Stimulated activated CD4-positive, alpha-beta T cell treated with anti-CD3 and anti-CD28 coated beads, TNF-alpha, amount 100 ng/mL, for 1 hour (primary cell): ENCODE measurements at places on chromosomes 12 and 14.

DNA sequence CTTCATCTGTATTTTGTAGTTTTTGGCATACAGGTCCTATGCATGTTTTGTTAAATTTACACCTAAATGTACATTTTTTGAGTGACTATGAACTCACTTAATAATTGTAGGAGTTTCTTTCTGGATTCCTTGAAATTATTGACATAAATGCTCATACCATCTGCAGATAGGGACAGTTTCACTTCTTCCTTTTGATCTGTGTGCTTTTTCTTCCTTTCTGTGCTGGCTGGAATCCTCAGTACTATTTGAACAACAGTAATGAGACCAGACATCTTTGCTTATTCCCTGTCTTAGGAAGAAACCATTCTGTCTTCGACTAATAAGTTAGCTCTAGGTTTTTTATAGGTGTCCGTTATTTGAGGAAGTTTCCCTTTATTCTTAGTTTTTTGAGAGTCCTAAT, 110.3 kb downstream of the ADGRD1 start:
- no peak for DNase-seq

DNA sequence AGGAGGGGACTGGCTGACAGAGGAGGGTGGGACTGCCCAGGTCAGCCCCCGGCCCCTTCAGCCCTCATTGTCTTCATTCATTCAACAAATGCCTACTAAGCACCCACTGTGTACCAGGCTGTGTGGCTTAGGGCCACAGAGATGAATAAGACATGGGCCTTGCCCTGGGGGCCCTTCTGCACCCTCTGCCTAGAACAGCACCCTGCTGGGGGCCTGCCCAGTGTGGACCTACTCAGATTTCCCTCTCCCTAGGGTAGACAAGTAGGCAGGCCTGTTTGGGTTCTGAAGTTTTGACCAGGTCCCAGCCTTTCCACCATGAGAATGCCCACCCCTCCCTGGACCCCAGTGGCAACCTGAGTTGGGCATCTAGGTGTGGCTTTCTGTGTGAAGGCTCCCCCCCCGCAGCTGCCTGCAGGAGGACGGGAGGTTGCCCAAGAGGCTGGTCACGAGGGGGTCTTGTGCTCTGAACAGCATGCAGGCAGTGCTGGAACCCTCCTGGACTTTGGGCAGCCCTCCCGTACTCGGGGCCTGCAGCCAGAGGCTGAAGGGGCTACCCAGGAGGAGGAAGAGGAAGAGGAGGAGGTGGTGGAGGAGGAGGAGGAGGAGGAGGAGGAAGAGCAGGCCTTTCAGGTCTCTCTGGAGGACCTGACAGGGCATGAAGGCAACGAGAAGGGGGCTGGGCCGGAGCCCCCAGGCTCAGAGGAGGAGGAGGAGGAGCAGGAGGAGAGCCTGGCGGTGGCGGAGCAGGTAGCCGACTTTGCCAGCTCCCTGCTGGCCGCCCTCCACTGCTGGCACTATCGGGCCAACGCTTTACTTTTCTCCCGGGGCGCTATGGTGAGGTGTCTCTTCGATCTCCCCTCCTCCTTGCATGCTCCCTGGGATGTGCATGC, 33.4 kb downstream of the PLEKHG3 start:
- no peak for DNase-seq

GRCh38 chr12:39771456-39771855, 151.9 kb upstream of the ABCD2 start:
- no peak for DNase-seq

- DNase-seq = no peak
Measured at GRCh38 chr12:52493172-52493571, at the start of gene KRT6A. TSS of gene KRT6A (minus strand) at chr12:52493257. CDS start at chr12:52493188, 69 bp downstream.

GRCh38 chr12:58773986-58774385, 146.3 kb downstream of the LRIG3 start:
- no peak for DNase-seq

GRCh38 chr14:101947577-101947903, 16.8 kb upstream of the DYNC1H1 start:
- no peak for DNase-seq

GRCh38 chr12:24902511-24903328, 46.2 kb downstream of the BCAT1 start:
- DNase-seq = no peak

DNA sequence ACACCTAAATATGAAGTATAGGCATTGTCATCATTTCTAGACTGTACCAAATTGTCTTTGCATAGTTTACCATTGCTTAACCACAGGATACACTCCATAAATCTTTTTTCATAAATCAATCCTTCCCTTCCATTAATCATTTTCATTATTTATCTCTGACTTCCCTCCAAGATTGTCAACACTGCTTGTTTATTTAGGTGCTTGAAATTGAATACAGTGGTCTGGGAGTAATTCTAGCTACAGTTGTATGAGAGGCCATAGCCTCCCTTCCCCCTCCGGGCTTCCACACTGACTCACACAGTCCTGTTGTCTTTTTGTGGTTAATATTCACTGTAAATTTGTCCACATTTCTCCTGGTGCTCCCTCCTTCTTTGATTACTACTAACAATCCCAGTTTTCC, 114.2 kb upstream of the ARID2 start:
- DNase-seq = no peak

GRCh38 chr12:27766587-27766986, 13.4 kb upstream of the KLHL42 start:
- DNase-seq = no peak

- DNase-seq = no peak
Measured at GRCh38 chr12:65279369-65280112, 1.1 kb downstream of the MSRB3 start.

DNA sequence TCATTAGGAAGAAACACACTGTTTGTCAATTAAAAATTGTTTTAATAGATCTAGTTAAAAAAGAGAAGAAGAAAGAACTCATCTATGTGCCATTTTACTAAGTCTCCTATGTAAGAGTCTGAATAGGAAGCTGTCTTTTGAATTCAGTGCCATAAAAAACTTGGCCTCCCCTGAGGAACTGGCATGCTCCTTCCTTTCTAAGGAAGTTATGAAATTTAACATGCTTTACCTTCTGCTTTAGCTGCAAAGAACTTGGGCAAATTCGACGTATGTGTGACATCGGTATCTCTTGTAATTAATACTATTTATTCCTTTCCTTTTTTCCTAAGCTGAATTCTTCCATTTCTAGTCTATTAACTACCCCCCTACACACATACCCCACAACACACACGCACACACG, 12.5 kb downstream of the TM7SF3 start:
- DNase-seq = no peak

GRCh38 chr12:4849115-4849541, 60.6 kb upstream of the KCNA1 start:
- DNase-seq = no peak

GRCh38 chr14:58656671-58657411, 19.1 kb downstream of the DACT1 start:
- DNase-seq = no peak

- DNase-seq = no peak
Measured at GRCh38 chr12:103556890-103557627, 30.0 kb upstream of the STAB2 start.

- DNase-seq = no peak
Measured at GRCh38 chr14:92560106-92560865, 46.7 kb downstream of the RIN3 start.

DNA sequence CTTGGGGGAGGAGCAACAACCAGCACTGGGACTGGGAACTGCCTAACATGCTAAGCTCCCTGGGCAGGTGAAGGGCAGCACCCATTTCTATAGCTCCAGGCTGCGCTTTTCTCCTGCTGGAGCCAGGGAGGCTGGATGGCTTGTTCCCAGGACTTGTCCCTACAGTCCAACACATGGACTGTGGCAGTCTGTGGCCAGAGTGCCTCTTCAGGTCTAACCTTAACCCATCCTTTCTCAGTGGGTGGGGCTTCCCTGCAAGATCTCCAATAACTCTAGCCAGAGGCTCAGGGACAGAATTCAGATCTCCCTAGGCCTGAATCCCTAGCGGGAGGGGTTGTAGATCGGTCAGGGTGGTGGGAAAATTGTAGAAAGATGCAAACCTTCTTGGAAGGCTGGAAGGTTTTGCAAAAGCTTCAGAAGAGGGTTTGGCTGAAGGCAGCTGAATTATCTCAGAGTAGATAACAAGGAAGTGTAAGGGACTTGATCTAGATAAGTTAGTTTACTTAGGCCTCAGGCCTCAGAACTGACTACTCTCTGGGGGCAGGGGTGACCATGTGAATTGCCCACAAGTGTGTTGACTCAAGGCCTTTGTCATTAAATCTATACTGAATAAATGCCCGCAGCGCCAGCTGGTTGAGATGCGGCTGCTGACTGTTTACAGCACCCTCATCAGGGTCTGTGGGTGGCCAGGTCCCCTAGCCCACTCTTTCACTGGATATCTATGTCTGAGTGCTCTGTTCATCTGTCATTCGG, 60.7 kb downstream of the SSPN start:
- DNase-seq = no peak

- no peak for DNase-seq
Measured at GRCh38 chr12:5587711-5588121, 155.8 kb downstream of the NTF3 start.

DNA sequence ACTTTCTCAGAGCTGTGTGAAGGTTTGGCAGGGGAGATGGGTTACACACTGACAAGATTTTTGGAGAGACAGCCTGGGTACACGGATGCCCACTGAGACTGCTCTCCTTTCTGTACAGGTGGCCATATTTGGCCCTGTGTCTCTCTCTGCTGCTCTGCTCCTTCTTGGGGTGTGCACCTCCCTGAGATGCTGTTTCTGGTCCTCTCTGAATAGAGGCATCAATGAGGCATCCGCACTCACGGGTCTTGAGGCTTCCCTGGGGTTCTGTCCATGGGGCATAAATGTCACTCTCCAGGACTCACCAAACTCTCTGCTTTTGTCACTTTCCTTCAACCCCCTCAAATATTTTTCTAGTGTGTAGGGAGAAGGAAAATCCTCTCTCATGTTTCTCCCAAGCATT, 77.5 kb downstream of the TTC8 start:
- no peak for DNase-seq

DNA sequence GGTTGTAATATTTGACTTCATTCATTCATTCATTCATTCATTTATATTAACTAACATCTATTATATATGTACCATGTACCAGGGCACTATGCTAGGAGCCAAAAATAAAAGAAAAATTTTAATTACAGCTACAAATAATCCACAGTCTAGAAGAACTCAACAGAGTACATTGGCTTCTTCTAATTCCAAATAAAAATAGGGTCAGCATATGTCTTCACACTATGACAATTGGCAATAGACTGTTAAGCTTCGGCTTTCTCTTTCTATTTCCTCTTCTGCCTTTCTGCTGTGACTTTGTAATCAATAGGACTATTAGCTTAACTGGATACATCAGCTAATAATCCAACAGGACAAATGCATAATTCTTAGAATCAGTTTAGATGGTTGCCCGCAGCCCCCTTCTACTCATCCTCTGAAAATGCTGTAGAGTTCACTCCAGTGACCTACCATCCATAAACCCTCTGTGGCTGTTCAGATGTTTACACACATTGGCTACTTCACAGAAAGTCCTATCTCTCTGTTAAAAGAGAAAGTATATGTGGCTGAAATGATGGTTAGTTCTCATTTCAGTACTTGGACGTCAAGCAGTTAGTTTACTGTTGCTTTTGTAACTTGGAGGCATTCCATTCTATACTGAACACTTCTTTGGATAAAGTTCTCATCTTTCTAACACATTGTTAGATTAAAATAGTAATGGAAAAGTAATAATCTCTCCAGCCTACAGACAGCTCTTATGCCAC, 445.5 kb upstream of the GARIN6 start:
- no peak for DNase-seq

DNA sequence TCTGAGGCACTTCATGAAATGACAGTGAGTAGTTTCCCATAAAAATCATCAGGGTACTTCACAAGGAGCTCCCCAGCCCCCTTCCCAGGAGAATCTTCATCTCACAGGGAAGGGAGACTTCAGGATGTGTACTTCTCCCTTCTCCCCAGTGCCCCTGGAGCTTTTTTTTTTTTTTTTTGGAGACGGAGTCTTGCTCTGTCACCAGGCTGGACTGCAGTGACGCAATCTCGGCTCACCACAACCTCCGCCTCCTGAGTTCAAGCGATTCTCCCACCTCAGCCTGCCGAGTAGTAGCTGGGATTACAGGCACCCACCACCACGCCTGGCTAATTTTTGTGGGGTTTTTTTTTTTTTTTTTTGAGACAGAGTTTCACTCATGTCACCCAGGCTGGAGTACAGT, 10.4 kb downstream of the ITPK1 start:
- DNase-seq = no peak

- DNase-seq = peak; percentile 87
Measured at GRCh38 chr12:6961278-6961694, 9.2 kb downstream of the PHB2 start.

DNA sequence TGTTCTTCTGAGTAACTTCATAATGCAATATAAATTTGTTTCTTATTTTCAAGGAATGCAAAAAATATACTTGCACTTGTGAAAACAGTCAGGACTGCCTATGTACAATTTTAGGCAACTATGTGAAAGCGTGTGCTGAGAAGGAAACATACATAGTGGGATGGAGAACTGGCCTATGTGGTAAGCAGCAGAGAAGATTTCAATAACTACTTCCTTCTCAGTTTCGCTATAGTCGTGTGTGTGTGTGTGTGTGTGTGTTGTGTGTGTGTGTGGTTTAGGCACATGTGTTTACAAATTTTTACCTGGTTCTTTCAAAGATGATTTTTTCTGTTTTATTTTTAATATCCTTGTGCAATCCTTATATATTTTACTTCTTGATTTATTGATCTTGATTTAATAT, 211.8 kb downstream of the LRRK2 start:
- no peak for DNase-seq

- DNase-seq = no peak
Measured at GRCh38 chr12:105862163-105862821, 276.5 kb downstream of the NUAK1 start.

- DNase-seq = no peak
Measured at GRCh38 chr14:69039288-69039628, 60.2 kb upstream of the ACTN1 start.

DNA sequence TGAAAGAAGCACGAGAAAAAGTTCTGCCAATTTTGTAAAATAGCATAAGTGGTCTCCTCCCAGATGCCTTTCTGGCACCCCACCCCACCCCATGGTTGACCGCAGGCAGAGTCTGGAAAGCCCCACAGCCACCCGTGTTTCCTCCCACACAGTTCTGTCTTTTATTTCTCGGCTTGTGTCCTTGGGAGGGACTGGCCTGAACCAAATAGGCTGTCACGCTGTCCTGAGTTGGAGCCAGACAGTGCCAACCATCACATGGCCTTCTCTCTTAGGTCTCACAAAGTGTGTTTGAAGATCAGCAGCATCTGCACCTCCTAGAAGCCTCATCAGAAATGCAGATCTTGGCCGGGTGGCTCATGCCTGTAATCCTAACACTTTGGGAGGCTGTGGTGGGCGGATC, 10.2 kb upstream of the LTA4H start:
- DNase-seq = no peak

DNA sequence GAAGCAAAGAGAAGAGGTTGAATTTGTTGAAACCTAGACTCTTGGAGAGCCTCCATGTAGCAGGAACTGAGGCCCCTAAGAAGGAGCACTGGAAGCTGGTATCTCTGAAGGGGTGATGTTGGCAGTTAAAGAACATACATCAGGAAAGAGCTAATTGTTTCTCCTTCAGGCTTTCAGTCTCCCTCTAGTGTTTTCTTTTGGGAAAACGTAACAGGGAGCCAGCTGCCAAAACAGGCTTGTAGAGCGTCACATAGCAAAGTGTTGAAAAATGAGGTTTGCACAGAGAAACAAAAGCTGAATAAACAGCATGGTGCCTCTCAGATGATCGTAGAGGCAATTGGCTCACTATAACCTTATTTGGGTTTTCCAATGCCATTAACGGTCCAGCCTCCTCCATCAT, 46.9 kb upstream of the CAND1 start:
- no peak for DNase-seq
